Stimulated activated CD4-positive, alpha-beta T cell treated with anti-CD3 and anti-CD28 coated beads, Interleukin-1b, Interleukin-23, amount 100 ng/mL, for 1 hour (primary cell): ENCODE measurements at places on chromosomes 11 and 22.

- DNase-seq, result no peak
Observed at GRCh38 chr11:48167380-48167779, 49.2 kb upstream of the OR4B1 start.

DNA sequence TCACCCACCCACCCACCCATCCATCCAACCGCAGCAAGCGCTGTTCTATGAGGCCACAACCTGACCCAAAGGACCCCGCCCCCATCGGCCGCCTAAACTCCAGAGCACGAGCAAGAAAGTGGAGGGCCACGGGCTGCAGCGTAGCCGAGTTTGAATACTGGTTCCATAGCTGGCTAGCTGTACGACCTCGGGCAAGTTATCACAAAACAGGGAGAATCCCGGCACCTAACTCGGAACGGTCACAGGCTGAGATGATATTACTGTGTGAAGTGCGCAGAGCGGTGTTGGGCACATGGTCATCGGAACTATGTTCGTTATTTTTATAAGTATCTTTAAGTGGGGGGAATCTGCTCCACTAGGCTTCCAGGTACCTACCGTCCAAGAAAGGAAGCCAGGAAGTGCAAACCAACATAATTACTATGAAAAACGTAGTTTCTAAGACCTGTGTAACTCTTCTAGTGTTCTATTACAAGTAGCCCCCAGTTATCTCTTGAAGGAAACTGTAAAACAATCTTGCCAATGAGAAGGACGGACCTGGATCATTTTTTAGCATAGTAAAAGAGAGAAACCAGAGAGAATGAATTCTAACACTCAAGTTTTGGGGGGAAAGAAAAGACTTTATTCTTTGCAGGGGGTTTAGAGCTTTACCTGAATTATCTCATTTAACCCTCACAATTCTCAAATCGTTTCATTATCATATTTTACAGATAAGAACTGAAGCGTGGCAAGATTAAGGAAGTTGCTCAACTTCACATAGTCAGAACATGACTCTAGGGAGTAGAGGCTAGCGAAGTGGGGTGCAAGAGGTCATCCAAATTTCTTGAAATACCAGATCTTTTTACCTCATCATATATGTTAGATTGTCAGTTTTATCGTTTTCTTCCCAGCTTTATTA, 663 bp upstream of the BUD13 start:
- DNase-seq, result no peak

GRCh38 chr22:43173566-43173965, 13.4 kb downstream of the TTLL12 start:
- DNase-seq, result no peak

DNA sequence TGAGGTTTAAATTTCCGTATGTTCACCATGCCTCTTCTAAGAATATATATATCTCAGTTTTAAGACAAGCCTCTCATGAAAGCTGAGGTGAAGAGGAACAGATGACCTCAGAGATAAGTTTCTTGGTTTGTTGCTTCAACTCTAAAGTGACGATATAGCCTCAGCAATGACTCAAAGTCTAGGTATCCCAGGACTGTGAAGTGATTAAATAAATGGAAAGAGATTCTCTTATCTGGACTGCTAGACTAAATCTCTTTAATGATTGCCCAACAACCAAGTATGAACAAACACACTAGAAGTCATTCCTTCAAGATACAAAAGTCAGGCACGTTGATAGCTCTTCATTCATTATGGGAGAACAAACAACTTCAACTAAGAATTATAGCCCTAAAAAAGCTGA, 15.3 kb downstream of the CADM1 start:
- DNase-seq, result no peak

DNA sequence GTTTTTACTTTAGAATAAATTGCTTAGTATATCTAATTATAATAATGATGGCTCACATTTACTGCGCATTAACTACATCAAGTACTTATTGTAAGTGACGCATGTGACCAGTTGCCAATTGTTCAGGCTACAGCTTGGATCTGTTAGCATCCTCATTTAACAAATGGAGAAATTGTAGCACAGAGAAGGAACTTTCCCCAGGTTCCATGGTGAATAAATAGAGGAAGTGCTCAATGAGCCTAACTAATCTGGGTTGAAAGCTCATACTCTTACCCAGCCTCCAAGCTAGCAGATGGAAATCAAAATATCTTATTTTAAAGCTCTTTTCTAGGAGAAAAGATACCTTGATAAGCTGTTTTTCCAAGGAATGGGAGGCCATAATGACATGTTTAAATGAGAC, 19.8 kb downstream of the MMP27 start:
- DNase-seq, result no peak
